Umbilical cord (tissue), 2 donors: ENCODE measurements at places on chromosomes 16 and 17.

GRCh38 chr16:58176608-58177352 is 21.1 kb downstream of the CSNK2A2 start:
- no peak for DNase-seq

DNA sequence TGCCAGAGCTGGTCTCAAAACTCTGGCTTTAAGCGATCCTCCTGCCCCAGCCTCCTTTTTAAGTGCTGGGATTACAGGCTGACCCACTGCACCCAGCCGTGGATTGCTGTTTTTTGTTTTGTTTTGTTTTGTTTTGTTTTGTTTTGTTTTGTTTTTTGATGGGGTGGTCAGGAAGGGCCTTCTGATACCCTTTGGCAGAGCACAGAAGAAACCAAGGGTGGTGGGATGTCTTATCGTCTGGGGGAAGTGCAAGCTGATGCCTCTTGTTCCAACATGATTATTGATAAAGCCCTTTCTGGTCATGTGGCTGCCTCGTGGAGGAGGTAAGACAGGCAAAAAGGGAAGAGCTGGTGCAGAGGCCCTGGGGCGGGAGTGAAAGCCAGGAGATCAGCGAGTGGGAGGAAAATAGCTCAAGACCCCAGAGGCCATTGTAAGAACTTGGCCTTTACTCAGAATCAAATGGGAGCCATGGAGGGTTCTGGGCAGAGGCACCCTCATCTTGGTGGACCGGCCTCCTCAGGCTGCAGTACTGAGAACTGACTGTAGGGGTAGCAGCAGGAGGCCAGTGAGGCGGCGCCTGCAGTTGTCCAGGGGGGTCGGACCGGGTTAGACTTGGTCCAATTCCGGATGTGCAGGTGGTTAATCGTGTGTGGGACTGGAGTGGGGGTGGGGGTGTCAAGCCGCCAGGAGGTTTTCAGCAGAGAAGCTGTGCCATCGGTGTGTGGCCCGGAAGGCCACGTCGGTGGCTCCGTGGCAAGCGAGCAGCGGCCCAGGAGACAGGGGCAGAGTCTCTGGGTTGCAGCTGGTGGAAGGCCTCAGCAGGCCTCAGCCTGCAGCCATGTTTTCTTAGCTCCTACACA is 84.4 kb upstream of the GSE1 start:
- no peak for DNase-seq

DNA sequence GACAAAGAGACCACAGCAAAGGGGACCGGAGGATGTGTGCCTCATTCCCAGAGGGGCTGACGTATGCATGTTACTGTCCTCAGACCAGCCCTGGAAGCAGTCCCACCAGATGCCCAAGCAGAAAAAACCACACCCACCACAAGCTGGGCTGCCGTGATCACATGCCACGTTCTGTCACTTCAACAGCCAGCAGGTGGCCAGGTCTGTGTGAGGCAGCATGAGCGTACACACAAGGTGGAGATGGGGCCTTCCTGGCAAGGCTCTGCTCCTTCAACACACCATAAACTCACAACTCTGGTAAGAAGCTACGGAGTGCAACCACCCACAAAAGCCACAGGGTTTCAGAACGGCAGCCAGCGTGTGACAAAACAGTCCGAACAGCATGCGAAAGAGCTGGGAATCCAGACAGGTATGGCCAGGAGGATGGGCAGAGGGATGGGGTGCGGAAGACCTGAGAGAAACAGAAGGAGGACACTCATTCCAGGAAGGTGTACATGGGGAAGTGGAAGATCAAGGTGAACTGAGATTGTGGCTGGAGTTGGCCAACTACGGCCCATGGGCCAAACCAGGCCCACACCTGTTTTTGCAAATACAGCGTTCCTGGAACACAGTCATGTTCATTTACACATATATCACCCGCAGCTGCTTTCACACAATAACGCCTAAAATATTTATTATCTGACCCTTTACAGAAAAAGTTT is 27.9 kb downstream of the MBTPS1 start:
- no peak for DNase-seq

DNA sequence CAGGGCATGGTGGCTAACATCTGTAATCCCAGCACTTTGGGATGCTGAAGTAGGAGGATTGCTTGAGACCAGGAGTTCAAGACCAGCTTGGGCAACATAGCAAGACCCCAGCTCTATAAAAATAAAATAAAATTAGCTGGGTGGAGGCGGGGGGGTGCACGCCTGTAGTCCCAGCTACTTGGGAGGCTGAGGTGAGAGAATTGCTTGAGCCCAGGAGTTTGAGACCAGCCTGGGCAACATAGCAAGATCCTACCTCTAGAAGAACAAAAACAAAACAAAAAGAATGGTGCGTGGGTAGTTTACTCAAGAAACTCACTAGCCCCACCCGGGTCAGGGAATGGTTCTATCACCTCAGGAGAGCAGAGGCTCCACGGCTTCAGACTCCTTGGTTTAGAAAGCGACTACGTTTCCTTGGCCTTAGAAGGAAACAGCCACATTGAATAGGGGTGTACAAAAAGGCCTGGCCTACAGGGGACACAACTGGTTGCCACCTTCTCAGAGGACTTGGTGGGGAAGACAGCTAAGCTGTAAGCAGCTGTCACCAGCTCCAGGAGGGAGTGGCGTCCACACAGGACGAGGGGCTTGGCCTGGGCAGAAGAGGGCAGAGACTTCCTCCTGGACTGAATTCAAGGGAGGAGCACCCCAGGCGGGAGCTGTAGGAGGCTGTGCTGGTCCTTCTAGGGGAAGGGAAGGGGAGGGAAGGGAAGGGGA is 716 bp downstream of the TK1 start:
- DNase-seq = peak; percentile 60

DNA sequence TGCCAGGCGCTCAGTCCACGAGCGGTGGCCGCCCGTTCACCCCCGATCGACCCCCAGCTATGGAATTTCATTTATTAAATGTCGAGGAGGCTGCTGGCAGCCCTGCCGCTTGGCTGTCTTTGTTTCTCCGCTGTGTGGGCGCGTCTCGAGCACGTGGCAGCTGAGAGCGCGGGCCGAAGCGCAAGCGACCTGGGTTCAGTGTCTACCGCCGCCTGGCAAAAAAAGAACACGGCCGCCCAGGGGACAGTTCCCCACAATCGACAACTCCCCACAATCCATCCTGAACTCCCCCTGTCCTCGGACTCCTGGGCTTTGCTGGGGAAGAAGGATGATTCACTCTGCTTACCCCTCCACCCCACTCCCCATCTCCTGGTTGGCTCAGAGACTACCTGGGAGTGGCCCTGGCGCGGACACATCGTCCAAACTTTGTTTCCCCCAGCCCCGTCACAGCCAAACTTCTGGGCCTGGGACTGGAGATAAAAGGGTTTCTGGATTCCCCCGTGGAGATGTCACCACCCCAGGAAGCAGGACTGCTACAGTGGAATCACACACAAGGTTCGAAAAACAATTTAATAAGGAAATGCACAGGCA is 1.7 kb upstream of the ANKRD13B start:
- peak; percentile 63 for DNase-seq
